NCI-H1694 (cell line): ENCODE measurements at places on chromosomes 3 and 15.

- no peak for DNase-seq
These were observed 42.1 kb upstream of the BHLHE40 start for GRCh38 chr3:4936982-4937614.

GRCh38 chr3:66350601-66351000 lies 129.8 kb downstream of the SLC25A26 start:
- DNase-seq: no peak

- no peak for DNase-seq
These were observed 3.7 kb downstream of the ISL2 start for GRCh38 chr15:76340198-76340802.

DNA sequence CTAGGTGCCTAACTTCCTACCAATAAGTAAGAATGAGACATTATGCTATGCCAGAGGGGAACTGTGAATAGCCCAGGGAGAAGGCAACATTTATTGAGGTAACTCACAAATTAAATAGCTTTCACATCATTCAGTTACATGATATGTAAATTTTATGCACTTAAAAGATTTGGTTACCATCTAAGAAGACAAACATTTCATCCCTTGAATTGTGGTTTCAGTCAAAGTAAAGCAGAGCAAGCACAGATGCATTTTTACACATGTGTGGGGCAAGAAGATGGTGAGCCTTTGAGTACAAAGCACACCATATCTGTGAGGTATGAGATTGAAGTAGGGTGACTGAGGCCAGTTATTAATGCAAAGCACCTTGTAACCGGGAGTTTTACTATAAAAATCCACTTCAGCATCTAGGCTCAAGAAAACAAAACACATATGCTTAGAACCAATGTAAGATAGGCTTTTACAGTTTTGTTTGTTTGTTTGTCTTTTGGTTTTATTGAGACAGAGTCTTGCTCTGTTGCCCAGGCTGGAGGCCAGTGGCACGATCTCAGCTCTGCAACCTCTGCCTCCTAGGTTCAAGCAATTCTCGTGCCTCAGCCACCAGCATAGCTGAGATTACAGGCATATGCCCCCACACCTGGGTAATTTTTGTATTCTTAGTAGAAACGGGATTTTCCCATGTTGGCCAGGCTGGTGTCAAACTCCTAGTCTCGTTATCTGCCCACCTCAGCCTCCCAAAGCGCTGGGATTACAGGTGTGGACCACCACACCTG lies 3.5 kb downstream of the PLSCR2 start:
- no peak for DNase-seq
